CD4-positive, alpha-beta T cell treated with Interleukin-15 for 4 hours (primary cell): ENCODE measurements at places on chromosomes 7 and 10.

DNA sequence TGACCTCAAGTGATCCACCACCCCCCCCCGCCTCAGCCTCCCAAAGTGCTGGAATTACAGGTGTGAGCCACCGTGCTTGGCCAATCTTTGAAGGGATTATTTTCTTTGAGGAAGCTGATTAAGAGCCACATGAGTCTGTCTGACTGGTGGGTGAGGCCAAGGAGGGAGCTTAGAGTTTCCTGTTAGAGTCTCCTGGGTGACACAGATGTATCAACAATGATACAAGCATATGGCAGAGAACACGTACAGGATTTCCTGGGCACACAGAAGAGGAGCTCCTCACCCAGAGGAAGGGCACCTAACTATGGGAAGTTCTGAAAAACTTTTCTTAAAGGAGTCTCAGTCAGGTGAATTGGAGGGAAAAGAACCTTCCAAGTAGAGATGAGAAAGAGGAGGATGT, 69.4 kb downstream of the GOLGA7B start:
- no peak for DNase-seq

- no peak for DNase-seq
These were observed 26.2 kb downstream of the VSIR start for GRCh38 chr10:71747039-71747531.

DNA sequence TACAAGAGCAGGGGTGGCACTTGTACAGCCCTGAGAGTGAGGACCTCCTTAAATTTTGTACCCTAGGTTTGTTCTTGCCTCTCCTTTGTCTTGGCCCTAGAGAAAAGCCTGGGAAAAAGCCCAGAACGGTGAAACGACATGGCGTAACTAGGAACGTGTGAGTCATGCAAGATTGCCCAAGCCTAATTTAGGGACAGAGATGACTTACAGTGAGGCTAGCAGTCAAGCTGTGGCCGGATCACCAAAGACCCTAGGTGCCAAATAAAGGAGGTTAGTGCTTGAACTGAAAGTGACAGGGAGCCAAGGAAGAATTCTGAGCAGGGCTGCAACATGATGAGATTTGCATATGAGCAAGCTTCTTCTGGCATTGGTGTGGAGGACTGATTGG, 25.1 kb downstream of the TBXAS1 start:
- no peak for DNase-seq

GRCh38 chr10:51907361-51907760, 208.0 kb upstream of the CSTF2T start:
- no peak for DNase-seq

DNA sequence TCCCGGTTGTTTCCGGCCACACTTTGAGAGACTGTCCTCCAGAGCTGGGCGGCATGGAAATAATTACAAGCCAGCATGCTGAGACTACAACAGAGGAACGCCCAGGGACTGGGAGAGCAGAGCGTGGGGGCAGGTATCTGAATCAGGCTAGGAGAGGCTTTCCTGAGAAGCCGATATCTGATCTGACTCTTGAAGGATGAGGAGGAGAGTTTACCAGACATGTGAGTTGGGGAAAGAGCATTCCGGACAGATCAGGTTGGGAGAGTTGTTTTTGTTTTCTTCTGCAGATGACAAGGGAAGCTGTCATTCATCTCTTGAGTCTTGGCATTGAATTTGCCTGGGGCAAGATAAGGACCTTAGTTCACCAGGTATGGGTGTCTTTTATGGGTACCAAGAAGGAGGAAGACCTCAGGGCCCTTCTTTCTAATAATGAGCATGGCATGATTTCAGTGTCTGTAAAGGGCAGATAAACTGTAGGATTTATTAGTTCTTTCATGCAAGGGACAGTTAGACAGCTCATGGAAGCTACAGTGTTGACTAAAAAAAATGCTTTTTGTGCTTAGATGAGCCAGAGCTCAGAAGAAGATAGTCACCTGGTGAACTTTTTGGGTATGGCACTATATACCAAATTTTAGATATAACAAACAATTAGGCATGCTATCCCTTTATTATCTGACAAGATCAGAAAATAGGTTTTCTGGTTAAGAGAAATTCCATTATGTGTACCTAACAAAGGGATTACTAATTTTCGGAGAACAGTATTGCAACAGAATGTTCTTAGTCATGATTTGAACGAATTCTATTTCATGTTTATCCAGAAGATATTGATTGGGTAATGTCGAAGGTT, 36.2 kb downstream of the WBP1L start:
- DNase-seq = no peak

- DNase-seq = no peak
These were observed 98.4 kb downstream of the SNX10 start for GRCh38 chr7:26390016-26390415.
